ENCODE measurements at places on chromosomes 16 and 17.

DNA sequence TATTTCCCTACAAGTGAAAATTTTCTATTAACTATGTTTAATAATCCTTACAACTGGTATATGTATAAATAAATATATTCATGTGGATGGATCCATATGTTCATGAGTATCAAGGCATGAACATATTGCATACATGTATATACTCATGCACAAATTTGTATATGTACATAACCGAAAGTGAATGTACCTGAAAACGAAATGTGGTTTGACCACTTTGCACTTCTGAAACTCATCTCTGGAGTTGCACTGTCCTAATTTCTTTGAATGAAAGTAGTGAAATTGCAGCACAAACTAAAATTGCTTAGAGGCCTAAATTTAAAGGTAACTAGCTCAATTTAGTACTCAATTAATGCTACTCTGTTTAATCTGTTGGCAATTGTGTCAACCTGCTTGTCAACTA lies 27.4 kb upstream of the GNAO1 start:
- no peak for DNase-seq

GRCh38 chr16:66273644-66274334 lies 92.7 kb upstream of the CDH5 start:
- peak; percentile 42 for DNase-seq

- DNase-seq, result no peak
Measured at GRCh38 chr16:31473264-31473984, 1.5 kb downstream of the TGFB1I1 start.

GRCh38 chr17:41324180-41325075 lies 8.9 kb upstream of the KRTAP17-1 start:
- DNase-seq, result no peak

DNA sequence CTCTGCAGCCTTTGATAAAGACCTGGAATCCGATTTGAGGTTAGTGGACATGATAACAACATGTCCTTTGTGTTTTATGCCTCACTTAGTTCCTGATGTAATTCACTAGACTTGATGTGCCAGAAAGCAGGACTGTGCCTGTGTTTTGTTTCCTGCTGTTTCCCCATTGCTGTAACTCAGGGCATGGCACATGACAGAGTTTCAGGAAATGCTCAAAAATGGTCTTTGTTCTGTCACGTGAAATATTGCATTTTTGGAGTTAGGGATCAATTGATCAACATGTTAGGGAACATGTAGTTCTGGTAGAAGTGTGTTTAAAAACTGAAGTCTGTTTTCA lies 32.8 kb downstream of the DHX38 start:
- no peak for DNase-seq

GRCh38 chr17:71071837-71072236 lies 902.5 kb downstream of the KCNJ2 start:
- DNase-seq, result peak; percentile 39

DNA sequence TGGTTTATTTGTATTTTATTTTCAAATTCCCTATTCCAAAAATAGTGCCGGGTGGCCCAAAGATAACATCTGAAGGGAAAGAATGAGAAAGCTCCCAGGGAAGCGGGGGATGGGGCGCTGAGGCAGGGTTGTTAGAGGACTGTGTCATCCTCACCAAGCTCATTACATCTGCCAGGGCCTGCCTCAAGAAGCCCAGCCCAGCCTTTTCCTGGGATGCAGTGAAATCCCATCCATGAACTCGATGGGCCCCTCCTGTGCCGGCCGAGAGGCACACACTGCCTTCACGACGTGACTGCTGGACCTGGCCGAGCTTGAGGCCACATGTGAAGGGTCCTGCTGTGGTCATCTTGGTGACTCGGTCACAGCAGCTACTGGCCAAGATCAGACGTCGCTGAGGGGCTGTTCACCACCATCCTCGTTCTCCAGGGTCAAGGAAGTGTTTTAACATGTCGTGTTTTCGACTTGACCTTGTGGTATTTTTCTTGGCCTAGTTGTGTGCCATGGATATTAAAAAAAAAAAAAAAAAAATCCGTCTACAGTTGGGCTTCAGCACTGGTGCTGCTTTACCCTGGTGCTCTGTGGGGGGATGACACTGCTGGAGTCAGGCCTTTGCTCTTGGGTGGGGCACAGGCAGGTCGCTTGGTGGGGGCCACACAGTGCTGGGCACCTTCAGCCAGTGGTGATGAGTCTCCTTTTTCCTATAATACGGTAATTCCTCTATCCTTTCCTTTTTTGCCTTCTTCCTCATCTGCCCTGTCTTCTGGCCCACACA lies 4.9 kb downstream of the TIMM22 start:
- DNase-seq, result peak; percentile 44

DNA sequence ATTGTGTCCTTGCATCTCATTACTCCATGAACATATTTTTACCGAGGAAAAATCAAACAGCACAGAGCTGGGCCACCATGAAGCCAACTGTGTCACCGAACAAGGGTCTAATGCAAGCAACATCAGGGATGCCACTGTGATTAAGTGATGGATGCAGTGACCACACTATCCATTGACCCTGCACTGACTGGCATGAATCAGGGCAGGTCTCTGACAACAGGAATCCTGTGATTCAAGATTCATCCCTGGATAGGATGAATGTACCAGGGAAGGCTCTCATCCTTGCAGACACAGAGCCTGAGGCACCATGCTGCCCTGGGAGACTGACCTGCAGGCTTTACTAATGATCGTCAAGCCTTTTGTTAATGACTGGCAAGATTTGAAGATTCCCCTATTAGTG lies 41.5 kb upstream of the ZFHX3 start:
- no peak for DNase-seq

DNA sequence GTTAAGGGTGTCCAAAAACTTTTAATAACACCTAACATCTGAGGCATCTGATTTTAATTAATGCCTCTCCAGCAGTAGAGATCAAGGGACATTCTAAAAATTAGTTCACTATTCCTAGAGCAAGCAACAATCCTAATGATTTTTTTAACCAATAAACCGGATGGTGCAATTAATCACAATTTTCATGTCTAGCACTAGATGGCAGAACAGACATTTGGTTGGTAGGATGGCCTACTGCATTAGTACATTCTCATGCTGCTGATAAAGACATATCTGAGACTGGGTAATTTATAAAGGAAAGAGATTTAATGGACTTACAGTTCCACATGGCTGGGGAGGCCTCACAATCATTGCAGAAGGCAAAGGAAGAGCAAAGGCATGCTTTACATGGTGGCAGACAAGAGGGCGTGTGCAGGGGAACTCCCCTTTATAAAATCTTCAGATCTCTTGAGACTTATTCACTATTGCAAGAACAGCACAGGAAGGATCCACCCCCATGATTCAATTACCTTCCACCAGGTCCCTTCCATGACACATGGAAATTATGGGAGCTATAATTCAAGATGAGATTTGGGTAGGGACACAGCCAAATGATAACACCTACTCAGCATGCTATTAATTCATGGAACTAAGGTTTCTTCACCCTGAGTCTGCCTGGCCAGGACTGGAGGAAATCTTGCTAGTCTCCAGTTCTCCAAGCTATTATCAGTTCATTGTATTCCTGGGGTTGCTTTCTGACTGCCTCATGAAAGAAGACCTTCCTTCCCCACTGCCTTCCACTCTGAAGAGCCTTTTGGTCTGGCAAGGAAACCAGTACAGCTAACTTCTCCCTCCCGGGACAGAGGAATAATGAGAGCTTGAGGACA lies 24.8 kb downstream of the HS3ST3A1 start:
- no peak for DNase-seq

DNA sequence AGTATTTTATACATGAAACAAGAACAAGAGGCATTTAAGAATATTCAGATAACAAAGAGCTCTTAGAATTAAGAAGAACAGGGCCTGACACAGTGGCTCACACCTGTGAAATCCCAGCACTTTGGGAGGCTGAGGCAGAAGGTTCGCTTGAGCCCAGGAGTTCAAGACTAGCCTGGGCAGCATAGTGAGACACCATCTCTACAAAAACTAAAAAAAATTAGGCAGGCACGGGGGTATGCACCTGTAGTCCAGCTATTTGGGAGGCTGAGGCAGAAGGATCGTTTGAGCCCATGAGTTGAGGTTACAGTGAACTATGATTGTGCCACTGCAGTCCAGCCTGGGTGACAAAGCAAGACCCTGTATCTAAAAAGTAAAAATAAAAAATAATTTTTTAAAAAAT lies 12.5 kb upstream of the BRIP1 start:
- DNase-seq, result no peak

GRCh38 chr16:31216422-31217135 lies at the start of gene PYDC1:
Gene PYDC1 (minus strand): TSS chr16:31217135. CDS start chr16:31217028, 107 bp downstream.
- no peak for DNase-seq

GRCh38 chr16:30110661-30111060 lies 2.7 kb downstream of the GDPD3 start:
- no peak for DNase-seq

- DNase-seq, result no peak
Measured at GRCh38 chr16:8686879-8687278, 12.5 kb downstream of the ABAT start.

GRCh38 chr16:87735270-87736007 lies 30.3 kb downstream of the KLHDC4 start:
- DNase-seq, result no peak

DNA sequence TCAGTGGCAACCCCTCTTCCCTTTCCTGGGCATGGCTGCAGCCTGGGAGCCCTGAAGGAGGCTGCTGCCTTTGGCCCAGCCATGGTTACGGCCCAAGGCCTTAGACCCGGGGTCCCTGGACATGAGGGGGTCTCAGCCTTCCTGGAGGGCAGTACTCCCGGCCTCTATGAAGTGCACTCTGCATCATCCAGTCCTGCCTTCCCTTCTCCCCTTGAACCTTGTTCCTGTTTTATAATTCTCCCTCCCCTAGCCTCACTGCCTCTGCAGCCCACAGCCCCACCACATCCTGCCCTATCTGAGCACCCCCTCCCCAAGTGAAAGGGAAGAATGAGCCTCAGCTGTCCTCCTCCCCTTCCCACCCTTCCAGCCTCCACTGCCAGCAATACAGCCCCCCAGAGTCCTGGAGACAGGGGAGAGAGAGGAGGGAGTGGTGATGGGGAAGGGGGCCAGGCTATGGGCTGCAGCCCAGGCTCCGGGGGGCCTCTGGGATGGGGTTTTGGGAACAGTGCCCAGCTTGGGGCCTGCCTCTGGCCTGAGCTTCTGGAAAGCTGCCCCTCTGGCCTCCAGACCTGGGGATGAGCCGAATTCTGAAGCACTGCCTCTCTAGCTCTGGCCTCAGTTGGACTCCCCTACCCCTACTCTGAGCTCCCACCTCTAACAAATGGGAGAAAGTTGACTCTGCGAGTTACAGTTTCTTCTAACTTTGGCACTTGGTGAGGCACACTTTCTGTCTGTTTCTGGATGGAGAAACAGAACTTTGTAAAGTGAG lies 7.6 kb downstream of the CCR7 start:
- peak; percentile 15 for DNase-seq

DNA sequence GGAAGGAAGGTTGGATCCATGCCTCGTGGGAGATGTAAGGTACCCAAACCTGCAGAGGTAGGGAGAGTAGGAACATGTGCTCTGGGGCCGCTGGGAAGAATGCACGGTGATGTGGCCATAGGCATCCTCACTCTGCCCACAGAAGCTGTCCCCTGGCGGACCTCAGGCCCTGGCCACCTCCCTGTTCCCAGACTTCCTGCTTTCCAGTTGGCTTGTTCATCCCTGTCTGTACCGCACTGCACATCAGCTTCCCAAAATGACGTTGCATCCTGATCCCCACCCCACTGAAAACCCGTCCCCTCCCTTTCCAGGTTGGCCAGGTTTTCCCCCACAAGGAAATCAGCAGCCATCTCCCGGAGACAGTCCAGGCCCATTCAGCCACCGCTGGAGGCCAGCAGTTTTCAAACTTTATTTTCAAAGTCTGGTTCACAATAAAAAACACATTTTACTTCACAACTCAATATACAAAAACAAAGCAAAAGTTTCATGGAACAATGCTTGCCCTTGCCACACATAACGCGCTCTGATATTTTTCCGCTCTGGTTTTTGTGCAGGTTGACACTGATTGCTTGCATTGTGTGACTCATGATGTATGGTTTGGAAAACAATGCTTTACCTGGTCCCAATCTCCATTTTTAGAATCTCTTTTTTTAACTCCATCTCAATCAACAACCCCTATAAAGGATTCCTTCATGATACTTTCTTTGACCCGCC lies 143.0 kb downstream of the GAS7 start:
- no peak for DNase-seq

DNA sequence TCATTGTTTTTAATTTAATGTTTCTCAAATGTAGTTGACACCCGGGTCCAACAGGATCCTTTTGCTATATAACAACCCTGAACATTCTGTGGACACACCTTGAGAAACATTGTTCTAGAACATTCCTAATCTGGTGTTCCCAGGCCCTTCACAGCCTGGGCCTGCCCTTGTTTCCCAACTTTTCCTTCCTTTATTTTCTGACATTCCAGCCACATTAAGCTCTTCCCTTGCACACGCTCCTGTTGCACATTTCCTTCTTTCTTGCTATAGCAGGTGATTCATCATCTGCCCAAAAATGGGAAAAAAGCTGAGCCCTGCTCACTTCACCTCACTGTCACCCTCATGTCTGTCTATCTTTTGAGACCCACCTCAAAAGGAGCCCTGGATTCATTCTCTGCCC lies 67.9 kb upstream of the MARCHF10 start:
- DNase-seq, result peak; percentile 11

DNA sequence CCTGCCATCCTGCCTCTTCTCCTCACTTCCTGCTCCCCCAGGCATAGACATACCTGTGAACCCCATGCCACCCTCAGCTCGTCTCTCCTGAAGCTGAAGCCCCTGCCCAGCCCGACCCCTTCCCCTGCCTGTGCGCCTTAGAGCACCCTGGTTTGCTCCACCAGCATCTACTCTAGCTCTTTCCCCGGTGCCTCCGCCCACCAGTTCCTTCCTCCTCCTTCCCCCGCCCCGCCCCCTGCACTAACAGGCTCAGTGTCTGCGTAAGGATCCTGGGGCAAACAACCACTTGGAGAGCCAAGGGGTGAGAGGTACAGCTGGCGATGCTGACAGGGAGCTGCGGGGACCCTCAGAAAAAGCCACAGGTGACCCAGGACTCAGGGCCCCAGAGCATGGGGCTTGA lies 1.9 kb downstream of the GPR142 start:
- no peak for DNase-seq

DNA sequence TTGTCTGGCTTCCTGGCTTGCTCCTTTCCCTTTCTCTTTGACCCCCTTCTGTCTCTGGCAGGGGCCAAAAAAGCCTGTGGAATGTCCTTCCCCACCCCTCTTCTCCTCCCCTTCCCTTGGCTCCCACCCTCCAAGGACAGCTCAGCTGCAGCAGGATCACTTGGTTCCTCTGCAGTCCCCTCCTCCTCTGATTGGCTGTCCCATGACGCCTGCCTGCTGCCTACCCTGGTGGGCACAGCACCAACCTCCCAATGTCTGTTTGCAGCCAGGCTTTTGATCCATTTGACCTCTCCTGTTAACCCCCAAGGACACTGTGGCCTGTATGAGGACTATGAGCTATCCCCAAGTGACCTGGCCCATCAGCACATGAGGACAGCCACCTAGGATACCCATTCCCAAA lies 14.8 kb upstream of the MTMR4 start:
- no peak for DNase-seq

DNA sequence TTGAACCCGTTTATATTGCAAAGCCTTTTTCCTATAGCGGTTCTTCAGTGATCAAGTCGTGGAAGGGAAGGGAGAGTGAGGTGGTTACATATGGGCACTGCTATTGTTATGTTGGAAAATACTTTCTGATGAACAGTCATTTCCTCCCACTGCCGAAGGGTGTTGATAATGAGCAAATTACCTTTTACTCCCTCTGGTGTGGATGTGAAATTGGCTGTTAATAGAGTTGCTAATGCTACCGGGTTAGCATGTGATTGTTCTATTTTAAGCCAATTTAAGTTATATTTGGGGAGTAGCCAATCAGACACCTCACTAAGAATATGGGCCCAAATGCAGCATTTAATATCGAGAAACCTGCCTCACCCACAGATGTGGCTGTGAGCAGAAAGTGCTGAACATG lies 15.6 kb upstream of the PMFBP1 start:
- no peak for DNase-seq

Data from adipocyte (in vitro differentiated cells).